ENCODE measurements at places on chromosomes 5 and 9.

DNA sequence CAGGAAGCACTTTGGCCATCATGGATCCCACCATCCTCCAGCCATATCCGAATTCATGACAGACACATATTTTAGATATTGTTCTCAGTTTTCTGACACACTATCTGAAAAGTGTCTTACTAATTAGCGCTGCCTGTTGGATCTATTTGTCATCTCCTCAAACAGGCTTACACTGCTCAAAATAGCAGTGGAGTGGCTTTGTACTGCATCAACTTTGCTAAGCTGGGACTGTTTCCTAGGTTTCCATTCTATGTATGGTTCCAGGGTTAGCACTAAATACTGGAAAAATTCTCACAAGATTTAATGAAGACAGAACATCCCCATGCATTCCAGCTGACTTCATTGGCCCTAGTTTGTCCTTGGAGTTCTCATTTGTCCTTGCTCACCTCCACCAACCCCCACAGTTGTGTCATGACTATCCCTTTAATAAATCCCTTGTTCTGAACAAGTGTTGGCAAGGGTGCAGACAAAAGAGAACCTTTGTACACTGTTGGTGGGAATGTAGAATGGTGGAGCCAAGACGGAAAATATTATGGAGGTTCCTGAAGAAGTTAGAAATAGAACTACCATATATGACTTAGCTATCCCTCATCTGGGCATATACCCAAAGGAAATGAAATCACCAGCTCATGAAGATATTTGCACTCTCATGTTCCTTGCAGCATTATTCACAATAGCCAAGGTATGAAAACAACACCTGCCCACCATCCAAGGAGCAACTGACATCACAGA, 136.5 kb upstream of the RAI14 start:
- DNase-seq: no peak

DNA sequence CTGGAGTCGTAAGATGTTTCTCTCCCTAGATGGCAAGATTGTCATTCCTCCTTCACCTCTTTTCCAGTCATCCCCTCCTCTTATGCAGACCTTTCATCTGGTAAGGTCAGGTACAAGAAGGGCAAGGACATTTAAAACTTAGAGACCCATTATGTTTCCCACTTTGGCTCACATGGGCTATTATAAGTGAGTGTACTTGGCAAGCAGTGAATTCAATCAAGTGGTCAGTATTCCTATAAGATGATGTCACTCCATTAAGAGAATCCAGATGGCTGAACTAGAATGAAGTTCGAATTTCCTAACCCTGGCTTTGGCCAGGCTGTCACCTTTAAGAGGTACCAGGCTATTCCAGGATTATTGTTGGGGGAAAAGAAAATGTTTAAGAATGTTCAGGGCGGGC, 32.2 kb downstream of the ZNF131 start:
- no peak for DNase-seq

- no peak for DNase-seq
These were observed 273.5 kb downstream of the NR2F1-AS1 start for GRCh38 chr5:93307557-93307956.

GRCh38 chr5:38780945-38781344, 64.9 kb upstream of the OSMR start:
- no peak for DNase-seq
